Caco-2 (cell line): ENCODE measurements at places on chromosomes 3 and 15.

GRCh38 chr3:9163289-9163688 is 86.2 kb downstream of the SRGAP3 start:
- DNase-seq: no peak

DNA sequence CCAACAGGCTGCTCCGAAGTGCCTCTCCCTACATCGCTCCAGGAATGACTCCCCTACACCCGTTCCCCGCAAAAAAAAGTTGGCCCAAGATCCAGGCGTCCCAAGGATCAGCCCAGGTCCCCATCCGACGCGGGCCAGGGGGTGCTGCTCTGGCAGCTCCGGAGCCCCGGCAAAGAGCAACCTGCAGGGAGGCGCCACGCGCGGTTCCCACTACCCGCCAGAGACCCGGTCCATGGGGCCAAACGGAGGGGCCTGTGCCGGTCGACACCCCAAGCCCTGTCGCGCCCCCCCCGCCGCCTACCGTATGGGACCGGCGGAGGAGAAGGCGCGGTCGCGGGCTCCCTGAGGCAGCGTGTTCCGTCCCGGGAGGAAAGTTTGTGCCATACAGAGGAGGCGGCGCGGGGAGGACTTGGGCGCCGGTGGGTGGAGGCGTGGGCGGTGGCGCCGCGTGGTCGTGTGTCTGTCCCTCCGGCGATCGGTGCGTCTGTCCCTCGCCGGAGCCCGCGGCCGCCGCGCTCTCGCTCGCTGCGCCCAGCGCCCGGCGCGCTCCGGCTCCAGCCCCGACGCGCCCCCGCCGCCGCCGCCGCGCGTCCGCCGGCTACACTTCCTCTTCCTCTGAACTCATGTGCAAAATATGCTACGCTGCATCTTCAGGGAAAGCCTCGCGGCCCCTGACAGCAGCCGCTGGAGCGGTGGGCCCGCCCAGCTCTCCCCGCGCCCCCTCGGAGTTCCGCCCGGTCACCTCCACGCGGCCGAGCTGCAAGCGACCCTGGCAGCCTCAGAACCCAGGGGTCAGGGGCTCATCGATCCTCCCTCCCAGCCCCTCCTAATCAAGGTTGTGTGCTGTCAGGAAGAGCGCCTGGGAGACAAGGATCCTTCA is at the start of gene RFTN1:
TSS of gene RFTN1 (minus strand) at position 559 of the 880 bp plus-strand sequence. CDS start 19,830 bp downstream, outside the sequence.
- DNase-seq: no peak

- DNase-seq: no peak
Measured at GRCh38 chr3:182596676-182597410, 196.5 kb upstream of the ATP11B start.

GRCh38 chr15:34722439-34722836 is 32.4 kb downstream of the GJD2 start:
- DNase-seq: no peak

- DNase-seq: no peak
Measured at GRCh38 chr15:36109943-36110658, 469.3 kb upstream of the CDIN1 start.

GRCh38 chr3:123479891-123480290 is 31.0 kb upstream of the ADCY5 start:
- DNase-seq: no peak

DNA sequence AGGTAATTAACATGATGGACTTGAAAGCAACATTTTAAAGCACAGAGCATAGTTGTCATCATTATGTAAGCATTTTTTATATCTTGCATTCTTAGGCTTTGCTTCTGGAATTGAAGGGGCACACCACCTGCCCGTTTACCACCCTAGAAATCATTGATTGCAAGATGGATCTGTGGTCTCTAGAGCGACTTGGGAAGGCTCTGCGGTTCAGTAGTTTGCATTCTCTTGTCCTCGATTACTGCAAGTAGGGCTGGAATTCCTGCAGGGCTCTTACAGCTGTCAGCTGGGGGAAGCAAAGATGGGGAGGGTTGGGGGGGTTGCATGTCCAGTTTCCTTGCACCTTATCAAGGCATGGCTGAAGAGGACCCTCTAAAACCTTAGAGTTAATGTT is 56.7 kb upstream of the RNF7 start:
- DNase-seq: no peak

DNA sequence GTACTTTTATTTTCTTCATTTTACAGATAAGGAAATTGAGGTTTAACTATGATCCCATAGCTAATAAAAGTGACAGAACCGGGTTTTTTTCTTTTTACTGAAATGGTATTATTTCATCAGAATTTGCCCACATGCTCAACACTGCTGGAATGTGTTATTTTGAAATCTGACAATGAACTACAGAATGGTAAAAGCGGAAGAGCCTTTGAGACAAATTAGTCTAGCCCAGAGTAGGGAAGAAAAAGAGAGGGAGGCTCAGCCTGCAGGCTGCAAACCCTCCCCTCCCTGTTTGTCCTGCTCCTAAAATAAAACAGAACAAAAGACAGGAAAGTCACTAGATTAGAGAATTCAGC is 100.3 kb upstream of the LIPC start:
- DNase-seq: no peak

- no peak for DNase-seq
Measured at GRCh38 chr15:100464888-100465287, 63.9 kb downstream of the CERS3 start.

GRCh38 chr3:163809540-163809993 is 1268.7 kb downstream of the SI start:
- no peak for DNase-seq

GRCh38 chr15:78103406-78104118 is 11.2 kb downstream of the SH2D7 start:
- no peak for DNase-seq

DNA sequence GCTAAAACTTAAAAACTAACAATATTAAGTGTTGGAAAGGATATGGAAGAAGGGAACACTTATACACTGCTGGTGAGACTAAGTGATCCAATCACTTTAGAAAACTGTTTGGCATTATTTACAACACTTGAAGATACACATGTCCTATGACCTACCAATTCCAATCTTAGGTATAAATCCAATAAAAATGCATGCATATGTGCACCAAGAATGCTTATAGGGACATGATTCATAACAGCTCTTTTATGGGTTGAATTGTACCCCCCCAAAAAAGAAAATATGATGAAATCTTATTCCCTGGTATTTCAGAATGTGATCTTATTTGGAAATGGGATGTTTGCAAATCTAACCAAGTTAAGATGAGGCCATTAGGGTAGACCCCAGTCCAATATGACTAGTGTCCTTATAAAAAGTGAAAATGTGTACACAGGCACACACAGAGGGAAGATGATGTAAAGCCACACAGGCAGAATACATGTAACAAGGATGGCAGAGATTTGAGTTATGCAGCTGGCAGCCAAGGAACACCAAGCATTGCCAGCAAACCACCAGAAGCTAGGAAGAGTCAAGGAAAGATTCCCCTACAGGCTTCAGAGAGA is 15.3 kb downstream of the CCR8 start:
- no peak for DNase-seq

GRCh38 chr3:144424606-144425005 is 453.0 kb downstream of the DIPK2A start:
- DNase-seq: no peak

- DNase-seq: no peak
Measured at GRCh38 chr3:23749609-23750008, 56.1 kb upstream of the UBE2E1 start.

DNA sequence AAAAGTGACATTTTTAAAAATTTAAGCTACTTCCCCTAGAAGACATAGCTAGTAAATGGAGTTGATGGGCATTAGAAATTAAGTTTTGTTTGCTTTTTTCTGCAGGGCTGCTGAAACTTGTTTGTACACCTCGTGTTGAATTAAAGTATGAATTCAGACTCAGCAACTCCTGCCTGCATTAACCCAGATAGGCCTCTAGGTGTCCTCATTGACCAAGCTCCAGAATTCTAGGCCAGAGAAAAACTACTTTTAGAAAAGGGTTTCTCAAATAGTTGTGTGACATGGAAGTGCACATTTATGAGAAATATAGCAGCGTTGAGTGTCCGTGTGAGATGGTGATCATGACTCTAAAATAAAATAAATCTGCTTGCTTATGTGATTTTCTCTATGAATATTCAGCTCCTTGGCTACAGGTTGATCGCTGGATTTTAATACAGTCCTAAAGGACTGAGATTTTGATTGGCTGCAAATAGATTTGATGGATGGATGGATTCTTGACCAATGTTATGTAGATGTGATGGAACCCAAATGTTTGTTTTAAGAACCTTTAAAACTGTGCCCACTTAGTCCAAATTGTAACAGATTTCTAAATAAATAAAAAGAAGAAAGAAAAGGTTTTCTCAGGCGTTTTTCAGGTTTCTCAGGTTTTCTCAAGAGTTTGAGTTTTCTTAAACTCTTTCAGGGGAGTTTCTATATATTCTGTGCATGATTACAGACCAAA is 39.4 kb upstream of the LMOD3 start:
- DNase-seq: peak; percentile 43

DNA sequence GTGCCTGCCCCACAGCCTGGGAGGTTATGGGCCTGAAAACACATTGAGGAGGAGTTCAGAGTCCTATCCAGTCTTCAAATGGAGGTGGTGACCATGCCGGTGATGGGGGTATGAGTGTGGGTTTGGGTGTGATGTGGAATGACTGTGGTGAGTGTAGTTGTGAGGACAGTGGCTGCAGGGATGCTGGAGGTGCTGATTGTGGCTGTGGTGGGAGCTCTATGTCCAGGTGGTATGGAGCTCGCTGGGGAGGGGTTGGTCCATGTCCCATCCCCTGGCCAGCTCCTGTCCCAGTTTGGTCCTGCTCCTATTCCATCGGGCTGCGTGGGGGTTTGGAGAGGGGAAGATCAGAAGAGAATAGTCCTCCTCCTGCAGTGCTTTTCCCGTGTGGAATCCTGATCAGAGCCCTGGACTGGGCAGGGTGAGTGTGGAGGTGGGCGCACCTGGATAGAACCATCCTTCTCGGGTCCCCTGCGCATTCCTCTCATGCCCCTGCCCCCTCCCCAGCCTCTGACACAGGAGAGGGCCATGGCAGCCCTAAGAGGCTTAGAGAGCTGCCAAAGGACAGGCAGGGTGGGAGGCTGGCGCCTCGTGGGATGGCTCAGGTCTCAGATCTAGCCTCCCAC is 23.0 kb upstream of the GOLGA6C start:
- DNase-seq: no peak

DNA sequence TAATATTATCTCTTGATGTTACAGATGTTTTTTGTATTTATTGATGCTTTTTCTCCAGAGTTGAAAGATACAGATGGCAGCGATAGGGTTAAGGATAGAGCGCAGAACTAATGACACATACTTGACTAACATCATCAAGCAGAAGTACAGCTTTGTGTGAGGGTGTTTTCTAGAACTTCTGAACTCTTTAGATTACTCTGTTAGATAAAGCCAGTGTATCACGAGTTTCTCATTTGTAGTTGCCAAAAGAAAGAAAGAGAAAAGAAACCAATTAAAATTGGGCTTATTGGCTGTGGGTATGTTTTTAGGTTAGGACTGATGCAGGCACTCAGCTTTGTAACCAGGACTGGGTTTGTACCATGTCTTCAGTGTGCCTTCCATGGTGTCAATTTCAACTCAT is 6.6 kb upstream of the GPR171 start:
- no peak for DNase-seq

- no peak for DNase-seq
Measured at GRCh38 chr15:64767203-64767602, 8.2 kb downstream of the RBPMS2 start.

GRCh38 chr15:68175526-68175925 is 29.6 kb downstream of the CALML4 start:
- DNase-seq: no peak

DNA sequence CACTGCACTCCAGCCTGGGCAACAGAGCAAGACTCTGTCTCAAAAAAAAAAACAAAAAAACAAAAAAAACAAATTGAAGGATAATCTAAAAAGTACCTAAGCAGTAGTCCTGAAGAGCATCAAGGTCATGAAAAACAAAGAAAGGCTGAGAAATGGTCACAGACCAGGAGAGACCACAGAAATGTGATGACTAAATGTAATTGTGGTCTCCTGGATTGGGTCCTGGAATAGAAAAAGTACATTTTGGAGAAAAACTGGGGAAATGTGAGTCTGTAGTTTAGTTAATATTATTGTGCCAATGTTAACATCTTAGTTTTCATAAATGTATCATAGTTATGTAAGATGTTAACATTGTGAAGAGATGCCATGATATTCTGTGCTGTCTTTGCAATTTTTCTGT is 267.5 kb upstream of the NR2E3 start:
- no peak for DNase-seq

DNA sequence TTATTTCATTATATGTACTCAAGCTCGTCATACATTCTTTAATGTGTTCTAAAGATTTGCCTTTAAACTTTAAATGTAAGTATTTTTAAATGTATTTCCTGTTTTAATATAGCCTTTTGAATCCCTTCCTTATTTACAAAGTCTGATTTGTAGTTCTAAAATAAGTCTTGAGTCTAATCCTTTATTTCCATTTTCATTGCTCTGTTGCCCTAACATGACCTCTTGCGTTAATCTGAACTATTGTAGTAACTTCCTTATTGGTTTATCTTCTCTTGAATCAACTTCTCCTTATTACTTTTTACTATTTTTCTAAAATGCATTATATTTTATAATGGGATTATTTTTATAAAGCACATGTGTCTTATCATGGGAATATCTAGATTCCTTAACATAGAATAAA is 24.0 kb downstream of the KNL1 start:
- no peak for DNase-seq

DNA sequence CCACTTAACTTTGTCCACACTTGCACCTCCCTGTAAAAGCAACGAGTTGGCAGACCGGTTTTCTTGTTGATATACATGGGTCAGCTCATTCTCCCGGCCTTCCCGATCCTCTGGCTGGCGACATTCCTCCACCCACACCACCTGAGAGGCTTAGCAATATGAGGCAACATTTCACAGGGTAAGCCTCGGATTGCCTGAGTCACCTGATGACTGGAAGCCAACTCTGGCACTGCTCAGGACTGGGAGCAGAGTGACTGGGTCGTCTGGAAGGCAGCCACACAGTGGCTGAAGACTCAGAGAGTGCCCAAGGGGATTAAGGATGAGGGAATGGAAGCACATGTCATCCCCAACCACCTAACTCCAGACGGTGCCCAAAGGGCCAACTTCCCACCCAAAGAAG is 9.8 kb downstream of the HOMER2 start:
- peak; percentile 56 for DNase-seq

- peak; percentile 51 for DNase-seq
Measured at GRCh38 chr15:61835496-61836106, 224.6 kb downstream of the VPS13C start.

DNA sequence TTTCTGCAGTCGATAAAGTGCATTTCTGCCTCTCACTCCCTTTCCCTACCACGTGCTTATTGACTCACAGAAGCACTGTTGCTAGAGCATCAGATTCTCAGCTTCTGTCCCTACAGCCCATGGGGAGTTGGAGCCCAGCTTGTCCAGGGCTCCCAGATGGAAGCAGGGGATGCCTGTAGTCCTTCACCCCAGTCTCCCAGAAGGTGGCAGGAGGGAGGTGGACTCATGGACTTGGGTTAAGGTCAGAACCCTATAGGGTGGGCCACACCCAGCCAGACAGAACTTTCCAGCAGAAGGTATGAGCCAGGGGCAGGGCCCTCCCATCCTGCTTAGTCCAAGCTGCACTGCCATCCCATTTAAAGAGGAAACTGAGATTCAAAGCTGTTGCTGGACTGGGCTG is 33.1 kb upstream of the SEMA3F start:
- no peak for DNase-seq
